Stimulated activated CD8-positive, alpha-beta memory T cell treated with anti-CD3 and anti-CD28 coated beads, Interleukin-7, amount 100 ng/mL, for 1 hour (primary cell): ENCODE measurements at places on chromosomes 1 and 21.

- DNase-seq = no peak
Measured at GRCh38 chr1:107662971-107663370, 302.0 kb downstream of the VAV3 start.

DNA sequence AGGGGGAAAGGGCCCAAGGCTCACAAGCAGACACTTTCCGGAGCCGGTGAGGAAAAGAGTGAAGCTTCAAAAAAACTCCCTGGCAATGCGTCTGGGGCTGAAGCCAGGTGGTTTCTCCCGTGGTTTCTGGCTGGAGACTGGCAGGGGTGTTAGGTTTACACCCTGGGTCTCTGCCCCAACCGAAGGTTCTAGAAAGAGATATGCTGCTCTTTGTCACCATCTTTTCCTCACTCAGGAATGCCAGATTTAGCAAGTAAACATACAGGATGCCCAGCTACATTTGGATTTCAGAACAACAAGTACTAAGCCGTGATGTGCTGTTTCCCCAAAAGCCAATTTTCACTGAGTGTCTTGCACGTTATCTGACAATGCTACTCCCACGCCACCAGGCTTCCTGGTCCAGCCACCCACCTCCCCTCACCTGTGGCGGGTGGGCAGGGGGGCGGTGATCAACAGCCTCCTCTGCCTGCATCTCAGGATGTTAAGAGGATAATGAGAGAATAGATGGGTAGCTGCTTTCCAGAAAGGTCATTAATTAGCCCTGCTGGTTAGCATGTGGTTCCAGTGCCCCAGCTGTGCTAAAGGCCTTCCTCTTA lies 69.6 kb upstream of the OLIG2 start:
- DNase-seq = no peak

DNA sequence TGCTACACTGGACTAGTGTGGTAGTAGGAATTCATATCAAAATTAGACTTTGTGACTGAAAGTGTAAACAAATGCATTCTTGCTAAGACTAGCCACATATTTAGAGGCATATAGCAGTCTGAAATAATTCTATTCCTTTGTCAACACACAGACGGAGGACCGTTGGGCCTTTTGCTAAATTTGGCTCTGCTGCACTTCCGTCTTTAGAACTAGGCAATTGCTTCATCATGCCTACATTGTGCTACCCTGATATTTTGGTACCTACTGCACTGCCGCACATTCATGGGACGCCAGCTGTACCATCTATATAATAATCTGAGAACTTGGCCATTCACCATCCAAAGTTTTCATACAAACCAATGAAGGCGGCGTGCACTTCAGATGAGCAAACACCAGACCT lies 346.8 kb downstream of the KIF26B start:
- DNase-seq = no peak

- DNase-seq = no peak
Measured at GRCh38 chr1:33469691-33470090, 2.8 kb upstream of the ZSCAN20 start.

GRCh38 chr21:14617040-14617393 lies 70.9 kb upstream of the SAMSN1 start:
- no peak for DNase-seq

DNA sequence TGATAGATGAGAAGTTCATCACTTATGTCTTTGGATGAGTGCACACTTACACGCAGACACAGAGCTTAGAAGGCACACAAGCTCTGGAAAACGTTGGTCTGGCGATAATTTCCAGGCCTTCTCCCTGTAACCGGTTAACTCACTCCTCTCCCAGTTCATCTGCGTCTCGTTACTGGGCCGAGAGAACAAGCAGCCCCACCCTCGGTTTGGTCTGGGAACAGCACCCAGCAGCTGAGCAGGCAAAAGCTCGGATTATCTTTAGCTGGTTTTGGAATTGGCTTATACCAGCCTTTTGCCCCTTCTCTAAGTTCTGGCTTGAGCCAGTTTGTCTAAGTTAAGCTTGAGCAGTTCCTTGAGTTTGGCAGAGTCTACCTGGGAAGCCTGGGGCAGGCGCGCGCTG lies 27.3 kb upstream of the COL6A1 start:
- no peak for DNase-seq

DNA sequence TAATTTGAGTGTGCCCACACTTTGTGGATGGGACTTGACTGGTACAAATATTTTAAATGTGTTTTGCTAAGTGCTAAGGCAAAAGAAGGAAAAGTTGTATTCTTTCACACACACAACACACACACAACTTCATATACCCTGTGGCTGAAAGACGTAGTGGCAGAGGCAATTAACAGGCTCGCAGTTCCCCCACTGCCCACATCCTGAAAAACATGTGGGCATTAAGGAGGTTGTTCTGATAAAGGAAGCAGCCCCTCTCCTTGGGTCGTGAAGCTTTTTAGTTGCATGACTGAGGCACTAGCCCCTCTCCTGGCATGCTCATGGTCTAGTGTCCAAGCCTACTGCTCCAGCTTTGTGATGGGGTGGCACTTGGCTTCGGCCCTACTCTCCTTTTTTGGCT lies 14.3 kb upstream of the ADAM30 start:
- DNase-seq = no peak

GRCh38 chr21:46443910-46444309 lies 14.8 kb upstream of the DIP2A start:
- DNase-seq = no peak

- no peak for DNase-seq
Measured at GRCh38 chr1:181152892-181153633, 64.6 kb downstream of the IER5 start.

- no peak for DNase-seq
Measured at GRCh38 chr1:1359664-1360468, 1.5 kb upstream of the MXRA8 start.

GRCh38 chr21:26067836-26068594 lies 102.6 kb downstream of the APP start:
- no peak for DNase-seq

DNA sequence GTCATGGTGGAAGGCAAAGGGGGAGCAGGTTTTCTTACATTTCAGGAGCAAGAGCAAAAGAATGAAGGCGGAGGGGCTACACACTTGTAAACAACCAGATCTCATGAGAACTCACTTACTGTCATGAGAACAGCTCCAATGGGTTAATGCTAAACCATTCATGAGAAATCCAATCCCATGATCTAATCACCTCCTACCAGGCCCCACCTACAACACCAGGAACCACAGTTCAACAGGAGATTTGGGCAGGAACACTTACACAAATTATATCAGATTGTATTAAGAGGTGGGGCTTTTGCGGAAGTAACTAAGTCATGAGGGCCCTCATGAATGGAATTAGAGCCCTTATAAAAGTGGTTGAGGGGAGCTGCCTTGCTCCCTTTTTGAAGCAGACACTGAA lies 48.9 kb upstream of the SAMSN1 start:
- DNase-seq = no peak

DNA sequence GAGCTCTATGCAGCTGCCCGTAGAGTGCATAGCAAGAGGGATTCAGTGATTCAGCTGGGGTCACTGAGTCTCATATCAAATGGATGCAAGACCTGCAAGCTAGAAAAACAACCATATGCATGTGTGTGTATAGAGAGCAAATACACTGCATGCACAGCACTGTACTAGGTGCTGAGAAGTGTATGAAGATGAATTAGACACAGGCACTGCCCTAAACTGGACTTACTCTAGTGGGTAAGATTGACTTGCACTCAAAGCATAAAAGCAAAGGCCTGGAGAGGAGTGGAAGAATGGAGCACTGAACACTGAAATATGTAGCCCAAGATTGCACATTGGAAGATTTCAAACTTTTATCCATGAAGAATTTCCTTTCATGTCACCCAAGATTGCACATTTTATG lies 5.5 kb upstream of the GBP1 start:
- no peak for DNase-seq

GRCh38 chr1:117846674-117847425 lies 82.6 kb downstream of the GDAP2 start:
- no peak for DNase-seq

DNA sequence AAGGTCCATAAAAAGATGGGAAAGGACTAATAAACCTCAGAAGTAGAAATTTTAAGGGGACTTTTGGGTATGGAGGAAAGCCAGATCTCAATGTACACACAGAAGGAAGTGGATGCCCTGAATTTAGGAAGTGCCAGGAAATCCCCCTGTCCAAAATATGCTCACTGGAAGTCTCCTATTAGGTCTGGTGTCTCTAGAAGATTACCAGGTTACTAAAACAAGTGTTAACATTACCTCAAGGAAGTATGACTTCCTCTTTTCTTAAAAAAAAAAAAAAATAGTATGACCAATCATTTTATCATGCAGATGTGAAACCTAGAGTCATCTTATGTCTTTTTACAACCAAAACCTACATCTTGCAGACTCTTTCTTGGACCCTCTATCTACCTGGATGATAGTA lies 30.7 kb downstream of the CD58 start:
- DNase-seq = no peak

DNA sequence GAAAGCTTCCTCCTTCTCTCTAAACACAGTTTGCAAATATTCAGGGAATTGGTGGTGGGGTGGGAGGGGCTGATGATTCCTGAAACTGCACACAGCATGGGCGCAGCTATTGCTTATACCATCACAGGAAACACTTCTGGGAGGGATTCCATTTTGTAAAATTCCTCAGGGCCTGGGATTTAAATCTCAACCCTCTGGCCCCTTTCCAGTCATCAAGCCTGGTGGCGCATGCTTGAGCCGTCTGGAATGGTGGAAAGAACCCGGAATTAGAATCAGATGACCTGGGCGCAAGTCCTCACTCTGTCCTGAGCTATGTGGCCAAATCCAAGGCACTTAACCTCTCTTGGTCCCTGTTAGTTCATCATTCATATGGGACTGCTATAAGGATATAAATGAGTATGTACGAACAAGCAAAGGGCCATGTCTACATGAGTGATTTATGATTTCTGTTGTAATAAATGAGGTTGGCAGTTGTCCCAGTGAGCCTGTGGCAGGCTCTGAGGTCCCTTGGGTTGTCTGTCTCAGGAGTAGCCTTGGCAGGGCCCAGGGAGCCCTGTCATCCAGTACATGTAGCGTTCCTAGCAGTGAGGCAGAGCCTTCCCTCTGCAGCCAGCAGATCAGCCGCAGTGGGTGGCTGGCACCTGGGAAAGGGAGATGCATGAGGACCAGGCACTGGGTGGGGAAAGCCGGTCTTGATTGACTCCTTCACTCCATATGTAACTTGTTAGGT lies 72.0 kb downstream of the MAN1C1 start:
- no peak for DNase-seq

GRCh38 chr1:208728815-208729214 lies 484.6 kb upstream of the PLXNA2 start:
- no peak for DNase-seq

- DNase-seq = no peak
Measured at GRCh38 chr1:207058878-207059867, 6.1 kb downstream of the PFKFB2 start.

GRCh38 chr1:153655333-153655732 lies 3.2 kb upstream of the SNAPIN start:
- no peak for DNase-seq

DNA sequence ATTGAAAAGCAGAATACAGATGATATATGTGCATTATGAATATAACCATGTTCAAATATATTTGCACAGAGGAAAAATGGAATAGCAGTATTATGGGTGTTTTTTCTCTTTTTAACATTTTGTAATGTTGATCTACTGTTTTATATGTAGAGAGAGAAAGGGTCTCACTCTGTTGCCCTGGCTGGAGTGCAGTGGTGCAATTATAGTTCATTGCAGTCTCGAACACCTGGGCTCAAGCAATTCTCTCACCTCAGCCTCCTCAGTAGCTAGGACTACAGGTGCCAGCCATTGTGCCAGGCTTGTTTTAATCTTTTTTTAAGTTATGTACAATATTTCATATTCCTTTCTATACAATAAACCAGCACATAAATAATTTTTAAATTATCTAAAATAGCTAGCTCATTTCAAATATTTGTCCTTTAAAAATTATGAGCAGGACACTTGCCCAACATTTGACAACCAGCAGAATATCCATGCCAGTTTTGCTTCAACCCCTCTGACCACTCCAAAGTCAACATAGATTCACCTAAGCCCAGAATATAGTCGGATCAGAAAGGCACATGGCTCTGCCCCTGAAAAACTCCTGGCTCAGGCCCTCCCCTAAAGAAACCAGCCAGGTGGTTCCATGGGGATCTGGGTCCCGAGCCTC lies 29.8 kb downstream of the ZNF281 start:
- no peak for DNase-seq

DNA sequence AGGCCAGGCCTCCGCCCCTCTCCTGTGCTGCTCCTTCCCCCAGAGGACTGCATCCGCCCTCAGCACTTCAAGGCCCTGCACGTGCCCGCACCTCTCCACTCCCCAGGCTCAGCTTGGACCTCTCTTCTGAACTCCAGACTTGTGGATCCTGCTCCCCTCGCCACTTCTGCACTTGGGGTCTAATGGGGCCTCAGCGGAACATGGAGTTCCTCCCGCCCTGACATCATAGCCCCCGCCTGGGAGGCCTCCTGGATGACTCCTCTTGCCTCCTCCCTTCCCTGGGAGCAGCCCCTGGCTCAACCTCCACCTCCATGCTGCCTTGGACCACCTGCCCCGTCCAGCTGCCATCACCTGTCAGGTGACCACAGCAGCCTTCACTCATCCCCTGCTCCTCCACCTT lies 10.1 kb downstream of the OXCT2 start:
- no peak for DNase-seq

DNA sequence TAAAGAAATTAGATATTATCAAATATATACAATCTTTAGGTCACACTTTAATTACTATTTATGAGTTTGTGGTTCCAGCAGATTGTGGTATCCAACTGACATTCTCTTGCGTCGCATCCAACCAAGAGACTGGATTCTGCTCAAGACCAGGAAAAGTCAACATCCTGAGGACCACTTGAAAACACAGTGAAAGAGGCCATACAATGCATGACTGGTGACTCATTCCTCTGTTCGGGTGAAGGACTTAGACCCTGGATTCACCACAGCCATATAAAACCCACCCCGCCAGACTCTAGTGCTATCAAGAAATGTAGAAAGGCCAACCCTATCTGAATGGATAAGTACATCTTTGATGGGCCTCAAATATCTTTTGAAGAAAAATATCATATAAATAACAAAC lies 14.5 kb upstream of the CFHR4 start:
- DNase-seq = no peak

- no peak for DNase-seq
Measured at GRCh38 chr1:175591083-175591743, 152.2 kb downstream of the TNR start.

DNA sequence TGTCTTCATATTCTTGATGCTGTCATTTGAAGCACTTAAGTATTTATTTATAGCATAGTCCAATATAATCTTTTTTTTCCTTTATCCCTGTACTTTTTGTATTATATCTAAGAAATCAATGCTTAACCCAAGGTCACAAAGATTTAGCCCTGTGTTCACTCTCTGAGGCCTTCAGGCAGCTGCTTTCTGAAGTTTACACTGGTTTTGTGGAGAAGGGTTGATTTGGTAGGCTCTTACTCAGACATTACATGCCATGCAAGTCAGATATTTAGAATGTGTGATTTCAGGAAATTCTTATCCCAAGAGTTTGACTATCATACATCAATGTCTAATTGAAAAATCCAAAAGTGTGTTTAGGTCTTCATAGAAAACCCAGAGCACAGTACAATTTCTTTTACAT lies 56.3 kb downstream of the PALMD start:
- DNase-seq = no peak

- no peak for DNase-seq
Measured at GRCh38 chr1:107795994-107796393, 169.0 kb downstream of the VAV3 start.
